ENCODE measurements at places on chromosomes 11 and 22.

- DNase-seq = no peak
Measured at GRCh38 chr22:49276567-49276966, 551.1 kb downstream of the BRD1 start.

DNA sequence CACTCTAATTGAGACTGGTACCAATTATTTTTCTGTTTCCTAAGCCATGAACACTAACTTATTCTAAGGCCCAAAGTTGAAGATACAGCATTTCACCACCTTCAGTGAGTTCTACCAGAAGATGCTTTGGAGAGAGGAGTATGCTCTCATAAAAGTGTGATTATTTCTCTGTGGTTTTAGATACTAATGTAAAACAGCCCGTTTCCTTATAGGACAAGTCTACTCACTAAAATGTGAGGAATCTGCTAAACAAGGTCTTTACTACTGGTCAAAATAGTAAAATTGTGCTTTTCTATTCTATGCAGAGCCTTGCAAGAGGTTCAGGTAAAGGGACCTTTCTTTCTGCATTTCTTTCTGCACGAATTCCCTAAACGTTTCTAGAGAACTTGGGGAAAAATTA lies 2.4 kb downstream of the LGR4 start:
- DNase-seq = no peak

DNA sequence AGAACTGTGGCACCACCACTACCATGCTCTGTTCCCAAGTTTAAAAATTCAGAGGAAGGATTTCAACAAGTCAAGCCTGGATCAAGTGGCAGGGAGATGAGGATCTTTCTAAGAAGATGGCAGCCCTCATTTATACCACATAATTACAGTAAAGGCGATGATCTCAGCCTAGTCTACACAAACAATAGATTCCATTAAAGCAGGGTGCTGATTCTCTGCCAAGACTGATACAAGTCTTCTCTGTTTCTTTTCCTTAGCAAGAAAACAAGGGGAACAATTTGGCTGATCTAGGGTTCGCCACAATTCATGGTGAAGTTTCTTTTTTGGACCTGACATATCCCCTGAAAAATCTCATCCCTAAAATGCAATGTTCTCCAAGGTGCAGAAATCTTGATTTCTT lies 73.9 kb downstream of the PPFIBP2 start:
- no peak for DNase-seq

DNA sequence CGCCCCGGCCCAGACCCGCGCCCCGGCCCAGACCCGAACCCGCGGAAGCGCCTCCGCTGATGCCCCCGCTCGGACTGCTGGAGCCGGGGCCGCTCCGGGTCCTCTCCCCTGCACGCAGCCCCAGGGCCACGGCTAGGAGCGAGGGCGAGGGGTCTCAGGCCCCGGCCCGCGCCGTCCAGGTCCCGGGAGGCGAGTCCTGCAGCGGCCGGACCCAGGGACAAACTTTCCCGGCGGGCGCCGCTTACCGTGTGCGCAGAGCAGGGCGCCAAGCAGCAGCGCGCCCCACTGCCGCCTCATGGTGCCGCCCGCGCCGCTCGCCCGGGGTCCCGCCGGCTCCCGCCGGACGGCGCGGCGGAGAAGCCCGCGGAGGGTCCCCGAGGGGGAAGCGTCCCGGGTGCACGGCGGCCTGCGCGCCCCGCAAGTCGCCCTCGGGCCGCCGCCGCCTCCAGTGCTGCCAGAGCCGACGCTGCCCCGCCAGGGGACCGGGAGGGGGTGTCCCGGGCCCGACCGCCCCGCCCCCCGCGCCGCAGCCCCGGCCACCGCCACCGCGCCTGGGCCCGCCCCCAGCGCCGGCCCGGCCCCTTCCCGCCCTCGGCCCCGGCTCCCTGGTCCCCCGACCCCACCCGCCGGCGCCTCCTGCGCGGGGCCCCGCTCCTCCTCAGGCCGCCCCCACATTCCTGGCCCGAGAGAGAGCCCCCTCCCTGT lies at the start of gene LRP4:
Gene LRP4 (minus strand): TSS at position 468 of the 705 bp plus-strand sequence. CDS start 171 bp downstream, at position 297.
- DNase-seq = peak; percentile 33

- no peak for DNase-seq
Measured at GRCh38 chr11:82305123-82305522, 428.5 kb downstream of the FAM181B start.

- DNase-seq = no peak
Measured at GRCh38 chr11:70005107-70005818, 72.9 kb upstream of the ANO1 start.

- DNase-seq = no peak
Measured at GRCh38 chr11:90192869-90193582, 29.8 kb downstream of the CHORDC1 start.

GRCh38 chr11:134607963-134608750 lies 196.1 kb upstream of the B3GAT1 start:
- DNase-seq = peak; percentile 76

DNA sequence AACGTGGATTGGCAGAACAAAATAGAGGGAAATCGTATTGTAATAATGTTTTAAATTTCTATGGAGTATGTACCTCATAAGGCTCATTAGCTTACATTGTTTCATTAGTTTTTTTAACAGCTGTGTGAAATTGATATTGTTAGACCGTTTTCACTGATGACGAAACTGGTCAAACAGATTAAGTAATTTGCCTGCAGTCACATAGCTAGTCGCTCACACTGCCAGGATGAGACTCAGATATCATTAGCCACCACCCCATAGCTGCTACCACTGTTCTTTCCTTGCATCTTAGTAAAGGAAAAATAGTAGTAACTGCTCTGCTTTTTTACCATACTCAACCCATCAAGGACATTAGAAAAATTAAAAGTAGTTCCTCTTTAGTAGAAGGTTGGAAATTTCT lies 64.0 kb downstream of the DKK3 start:
- DNase-seq = no peak

DNA sequence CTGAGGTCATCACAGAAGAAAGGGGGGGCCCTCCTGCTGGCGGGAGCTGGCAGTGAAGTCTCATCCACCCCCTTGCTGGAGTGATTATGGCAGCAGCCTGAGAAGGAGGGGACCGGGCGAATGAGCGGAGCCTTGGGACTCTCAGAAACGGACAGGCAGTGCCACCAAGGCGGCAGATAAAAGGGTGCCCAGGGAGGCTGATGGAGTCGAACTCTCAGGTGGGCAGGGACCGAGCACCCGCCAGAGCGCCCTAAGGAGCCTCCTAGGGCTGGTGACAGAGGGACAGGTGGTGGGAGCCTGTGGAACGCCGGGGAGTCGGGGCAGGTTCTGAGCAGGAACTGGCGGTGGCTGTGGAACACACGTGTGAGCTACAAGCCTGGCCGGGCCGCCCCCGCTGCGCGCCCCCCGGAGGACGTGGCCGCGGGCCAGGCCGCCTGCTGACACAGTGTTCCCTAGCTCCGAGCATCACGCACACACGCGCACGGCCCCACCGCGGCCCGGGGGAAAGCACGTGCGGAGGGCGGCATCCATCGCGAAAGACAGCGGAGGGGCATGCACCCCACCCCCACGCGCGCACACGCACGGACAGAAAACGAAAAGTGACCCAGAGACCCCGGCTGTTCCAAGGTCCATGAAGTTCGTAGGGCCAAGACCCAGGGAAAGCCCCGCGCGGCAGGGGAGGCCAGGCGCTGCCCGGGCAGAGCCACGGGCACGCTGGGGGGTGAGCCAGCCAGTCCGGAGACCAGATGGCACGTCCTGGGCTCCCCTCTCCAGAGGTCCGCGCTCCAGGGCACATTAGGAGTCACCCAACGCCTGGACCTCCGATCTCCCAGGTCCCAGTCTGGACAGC lies 1.0 kb downstream of the VWCE start:
- no peak for DNase-seq

DNA sequence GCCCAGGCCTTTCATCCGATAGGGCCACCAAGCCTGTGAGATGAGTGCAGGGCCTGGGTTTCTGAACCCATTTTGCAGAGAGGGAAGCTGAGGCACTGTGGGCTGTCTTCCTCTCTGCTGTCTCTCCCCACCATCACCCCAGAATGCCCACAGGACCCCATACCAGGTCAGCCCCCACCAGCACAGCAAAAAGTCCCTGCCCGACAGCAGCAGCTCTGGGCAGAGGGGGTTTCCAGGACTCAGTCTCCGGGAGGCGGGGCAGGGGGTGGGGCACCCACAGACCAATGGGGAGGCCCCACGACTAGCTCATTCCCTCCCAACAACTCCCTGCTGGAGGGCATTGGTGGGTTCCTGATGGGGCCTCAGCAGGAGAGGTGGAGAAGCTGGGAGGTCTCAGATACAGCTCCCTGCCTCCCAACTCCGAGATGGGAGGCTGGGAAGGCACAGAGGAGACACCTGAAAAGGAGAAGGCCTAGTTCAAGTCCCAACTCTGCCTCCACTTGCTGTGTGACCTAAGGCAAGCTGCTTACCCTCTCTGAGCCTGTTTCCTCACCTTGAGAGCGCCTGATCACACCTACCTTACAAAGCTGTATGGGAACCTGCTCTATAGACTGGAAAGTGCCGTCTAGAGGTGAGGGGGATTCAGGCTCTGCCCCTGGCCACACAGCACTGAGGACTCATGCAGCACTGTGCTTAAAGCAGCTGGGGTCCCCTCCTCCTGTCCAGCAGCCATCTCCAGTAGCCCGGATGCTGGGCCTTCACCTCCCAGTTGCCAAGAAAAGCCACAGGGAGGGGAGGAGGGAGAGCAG lies 3.5 kb downstream of the CBX7 start:
- DNase-seq = no peak

DNA sequence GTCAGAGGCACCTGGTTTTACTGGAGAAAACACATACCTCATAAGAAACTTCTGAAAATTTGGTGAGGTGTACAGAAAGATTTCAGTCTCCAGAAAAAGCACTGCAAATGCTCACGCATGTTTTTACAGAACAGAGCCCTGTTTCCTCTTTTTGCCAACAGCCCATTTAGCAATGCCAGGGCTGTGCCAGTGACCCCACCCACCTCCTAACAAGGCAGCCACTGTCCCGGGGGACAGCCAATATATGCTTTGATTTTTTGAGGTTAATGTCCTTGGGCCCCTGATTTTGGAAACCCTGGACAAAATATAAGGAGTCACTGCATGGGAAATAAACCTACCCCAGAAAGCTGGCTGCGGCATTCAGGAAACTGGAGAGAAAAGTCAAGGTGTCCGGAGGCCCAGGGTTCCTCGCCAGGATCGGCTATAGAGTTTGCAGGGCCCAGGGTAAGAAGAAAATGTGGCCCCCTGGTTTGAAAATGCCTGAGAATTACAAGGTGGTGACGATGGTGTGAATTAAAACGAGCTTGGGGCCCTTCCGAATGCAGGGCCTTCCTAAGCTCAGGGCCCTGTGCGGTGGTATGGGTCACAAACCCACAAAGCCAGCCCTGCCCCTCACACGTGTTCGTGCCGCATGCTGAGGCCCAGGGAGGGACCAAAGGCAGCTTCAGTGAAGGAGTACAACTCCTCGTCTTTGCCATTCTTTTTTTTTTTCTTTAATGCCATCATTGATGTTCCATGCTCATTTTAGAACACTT lies 71.1 kb upstream of the WNT7B start:
- no peak for DNase-seq

GRCh38 chr11:35163702-35164496 lies 24.9 kb downstream of the CD44 start:
- no peak for DNase-seq

DNA sequence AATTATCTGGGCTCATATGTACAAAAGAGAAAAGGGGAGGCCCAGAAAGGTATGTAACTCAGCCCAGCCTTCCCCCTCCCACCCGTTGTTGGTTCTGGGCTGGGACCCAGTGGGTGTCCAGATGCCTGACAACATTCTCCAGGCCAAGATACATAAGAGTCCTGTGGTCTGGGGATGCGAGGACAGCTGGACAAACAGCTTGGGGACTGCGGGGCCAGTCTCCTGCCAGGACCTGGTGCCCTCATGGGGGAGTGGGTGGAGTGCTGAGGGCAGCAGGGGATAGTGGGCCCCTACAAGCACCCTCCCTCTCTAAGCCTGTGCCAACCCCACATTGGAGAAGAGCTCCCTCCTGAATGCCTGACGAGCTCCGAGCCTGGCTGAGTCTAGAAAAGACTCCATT lies 3.5 kb upstream of the SLC22A6 start:
- DNase-seq = no peak

GRCh38 chr22:27022896-27023361 lies 365.5 kb downstream of the MIAT start:
- DNase-seq = no peak

- DNase-seq = no peak
Measured at GRCh38 chr11:18849406-18849805, 57.8 kb upstream of the PTPN5 start.

DNA sequence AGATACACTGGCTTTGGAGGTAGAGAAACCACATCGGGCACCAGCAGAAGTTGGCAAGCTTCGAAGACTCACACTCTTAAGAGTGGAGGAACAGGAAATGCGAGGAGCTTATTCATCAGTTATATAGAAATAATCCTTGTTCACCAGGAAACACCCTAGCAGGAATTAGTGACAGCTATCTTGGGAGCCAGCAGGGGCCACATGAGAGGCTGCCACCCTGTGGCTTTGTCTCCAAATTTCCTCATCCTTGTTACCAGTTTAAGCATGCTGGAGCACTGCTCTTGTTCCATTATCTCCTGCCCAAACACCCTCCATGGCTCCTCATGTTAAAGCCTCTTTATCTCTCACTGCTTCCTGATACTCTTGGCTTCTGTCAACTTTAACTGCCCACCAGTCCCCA lies 131.0 kb downstream of the PLEKHA7 start:
- DNase-seq = no peak

DNA sequence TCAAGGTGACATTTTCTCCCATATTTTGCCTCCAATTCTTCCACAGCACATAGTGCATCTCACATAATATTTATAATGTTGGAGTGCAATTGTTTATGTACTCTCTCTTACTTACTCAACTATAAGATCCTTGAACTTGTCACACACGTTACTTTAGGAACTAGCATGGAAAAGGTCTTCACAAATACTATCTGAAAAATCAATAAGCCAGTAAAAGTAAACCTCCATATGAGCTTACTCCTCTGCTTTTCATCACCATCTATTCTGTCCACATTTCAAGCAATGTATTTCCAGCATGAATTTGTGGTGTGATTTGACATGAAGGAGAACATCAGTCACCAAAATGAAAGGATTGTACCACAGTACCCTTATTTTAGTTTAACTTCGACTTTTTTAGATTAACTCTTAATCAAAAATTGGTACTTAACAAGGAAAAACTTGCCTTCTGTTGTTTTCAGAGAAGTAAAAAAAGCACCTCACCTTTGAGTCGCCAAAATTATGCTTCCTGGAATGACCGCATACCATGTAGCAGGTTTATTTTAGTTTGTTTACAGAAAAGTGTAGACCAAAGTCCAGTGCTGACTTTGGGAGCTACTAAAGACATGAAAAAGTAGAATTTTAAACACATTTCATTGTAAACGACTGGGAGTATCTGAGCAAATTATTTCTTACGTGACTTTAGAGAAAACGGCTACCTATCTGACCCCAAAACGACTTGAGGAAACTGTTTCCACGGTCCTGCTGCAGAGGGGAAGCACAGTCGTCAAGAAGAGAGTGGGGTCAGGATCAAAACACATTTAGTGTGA lies at the start of gene SLC22A9:
Gene SLC22A9 (plus strand): TSS at position 621 of the 806 bp plus-strand sequence. CDS start 272 bp downstream, outside the sequence.
- no peak for DNase-seq

All from T47D (cell line).